ENCODE measurements at places on chromosomes 6 and 20.

GRCh38 chr6:110874880-110875547 lies 429 bp downstream of the AMD1 start:
- DNase-seq = peak; percentile 73

GRCh38 chr6:57257911-57258541 lies 35.9 kb upstream of the RAB23 start:
- no peak for DNase-seq

DNA sequence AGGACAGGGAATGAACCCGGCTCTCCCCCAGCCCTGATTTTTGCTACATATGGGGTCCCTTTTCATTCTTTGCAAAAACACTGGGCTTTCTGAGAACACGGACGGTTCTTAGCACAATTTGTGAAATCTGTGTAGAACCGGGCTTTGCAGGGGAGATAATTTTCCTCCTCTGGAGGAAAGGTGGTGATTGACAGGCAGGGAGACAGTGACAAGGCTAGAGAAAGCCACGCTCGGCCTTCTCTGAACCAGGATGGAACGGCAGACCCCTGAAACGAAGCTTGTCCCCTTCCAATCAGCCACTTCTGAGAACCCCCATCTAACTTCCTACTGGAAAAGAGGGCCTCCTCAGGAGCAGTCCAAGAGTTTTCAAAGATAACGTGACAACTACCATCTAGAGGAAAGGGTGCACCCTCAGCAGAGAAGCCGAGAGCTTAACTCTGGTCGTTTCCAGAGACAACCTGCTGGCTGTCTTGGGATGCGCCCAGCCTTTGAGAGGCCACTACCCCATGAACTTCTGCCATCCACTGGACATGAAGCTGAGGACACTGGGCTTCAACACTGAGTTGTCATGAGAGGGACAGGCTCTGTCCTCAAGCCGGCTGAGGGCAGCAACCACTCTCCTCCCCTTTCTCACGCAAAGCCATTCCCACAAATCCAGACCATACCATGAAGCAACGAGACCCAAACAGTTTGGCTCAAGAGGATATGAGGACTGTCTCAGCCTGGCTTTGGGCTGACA lies 28.8 kb upstream of the ZBP1 start:
- DNase-seq = no peak

DNA sequence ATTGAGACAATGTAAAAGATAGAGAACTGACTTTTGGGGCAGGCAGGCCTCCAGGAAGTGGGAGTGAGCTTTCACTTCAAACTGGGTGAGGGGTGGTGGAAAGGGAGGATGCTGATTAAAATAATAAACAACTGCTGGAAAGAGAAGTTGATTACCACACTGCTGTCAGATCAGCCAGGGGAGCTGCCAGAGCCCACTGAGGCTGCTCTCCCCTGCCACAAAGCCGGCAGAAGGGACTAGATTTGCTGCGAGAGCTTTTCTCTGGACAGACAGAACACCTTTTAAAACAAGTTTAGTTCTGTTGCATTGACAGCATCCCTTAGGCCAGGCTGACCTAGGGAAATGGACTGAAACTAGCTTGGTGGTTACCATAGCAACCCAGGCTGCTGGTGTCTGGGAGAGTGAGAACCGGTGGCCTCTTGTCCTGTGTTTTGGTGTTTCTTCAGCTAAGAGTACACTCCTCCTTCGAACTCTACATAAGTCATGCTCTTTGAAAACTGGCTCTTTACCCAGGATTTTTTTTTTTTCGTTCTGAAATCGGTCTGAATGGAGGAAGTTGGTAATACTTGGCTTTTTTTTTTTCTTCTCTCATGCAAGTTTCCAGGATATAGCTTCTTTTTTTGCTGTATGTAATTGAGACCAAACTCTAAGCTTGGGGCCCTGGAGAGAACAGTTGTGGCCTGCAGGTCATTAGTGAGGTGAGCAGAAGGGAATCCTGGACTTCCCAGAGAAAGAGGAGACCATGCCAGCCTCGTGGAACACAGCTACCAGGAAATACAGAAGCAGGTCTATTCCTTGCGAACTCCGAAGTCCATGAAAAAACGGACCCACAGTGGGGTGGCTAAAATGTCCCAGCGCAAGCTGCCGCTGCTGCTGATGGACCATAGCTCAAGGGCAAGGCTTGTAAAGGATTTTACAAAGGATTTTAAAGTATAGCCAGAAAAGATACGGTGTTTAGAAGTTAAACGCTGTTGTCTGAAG lies 374.4 kb downstream of the UTRN start:
- no peak for DNase-seq

- no peak for DNase-seq
Measured at GRCh38 chr6:115055579-115055978, 712.8 kb upstream of the HS3ST5 start.

DNA sequence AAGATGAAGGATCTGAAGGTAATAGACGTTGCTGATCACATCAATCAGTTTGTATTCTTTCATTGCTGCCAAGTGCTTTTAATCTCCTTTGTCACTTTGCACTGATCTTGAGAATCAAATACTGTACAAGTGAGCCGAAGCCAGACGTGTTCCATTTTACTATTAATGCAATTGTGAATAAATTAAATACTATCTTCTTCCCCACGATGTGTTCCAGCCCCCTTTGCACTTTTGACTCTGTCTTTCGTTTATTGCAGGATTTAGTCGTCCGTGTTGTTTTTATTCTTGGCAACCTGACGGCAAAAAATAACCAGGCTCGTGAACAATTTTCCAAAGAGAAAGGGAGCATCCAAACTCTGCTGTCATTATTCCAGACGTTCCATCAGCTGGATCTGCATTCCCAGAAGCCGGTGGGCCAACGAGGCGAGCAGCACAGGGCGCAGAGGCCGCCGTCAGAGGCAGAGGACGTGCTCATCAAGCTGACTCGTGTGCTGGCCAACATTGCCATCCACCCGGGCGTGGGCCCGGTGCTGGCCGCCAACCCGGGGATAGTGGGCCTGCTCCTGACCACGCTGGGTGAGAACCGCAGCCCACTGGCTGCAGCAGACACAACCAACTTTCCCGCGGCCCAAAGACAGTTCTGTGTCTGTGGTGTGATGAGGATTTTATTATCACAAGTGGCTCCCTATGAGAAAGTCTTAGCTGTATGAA lies 104.7 kb downstream of the ARMC2 start:
- DNase-seq = no peak

- DNase-seq = no peak
Measured at GRCh38 chr6:11878735-11879134, 100.1 kb upstream of the ADTRP start.

- peak; percentile 71 for DNase-seq
Measured at GRCh38 chr6:166997768-166998255, 1.4 kb upstream of the CEP43 start.

- no peak for DNase-seq
Measured at GRCh38 chr6:147000545-147001488, 203.4 kb upstream of the STXBP5 start.

GRCh38 chr6:134272374-134272773 lies 45.5 kb downstream of the SGK1 start:
- no peak for DNase-seq

DNA sequence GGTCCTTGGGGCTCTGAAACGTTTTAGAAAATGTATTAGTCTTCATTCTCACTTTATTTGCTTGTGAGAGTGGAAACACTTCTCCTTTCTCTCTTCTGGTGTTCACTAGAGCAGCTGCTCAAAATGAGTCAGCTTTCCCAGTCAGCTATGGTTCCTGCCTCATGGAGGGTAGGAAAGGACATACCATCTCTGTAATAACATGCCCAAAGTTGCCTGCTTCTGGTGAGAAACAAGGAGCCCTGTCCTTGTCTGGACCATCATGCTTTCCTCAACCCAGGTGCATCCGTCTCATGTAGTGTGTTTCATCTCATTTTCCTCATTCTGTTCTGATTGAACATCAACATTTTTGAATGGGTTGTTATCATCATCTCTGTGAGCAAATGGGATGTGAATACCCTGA lies 17.1 kb upstream of the TINAG start:
- DNase-seq = no peak

DNA sequence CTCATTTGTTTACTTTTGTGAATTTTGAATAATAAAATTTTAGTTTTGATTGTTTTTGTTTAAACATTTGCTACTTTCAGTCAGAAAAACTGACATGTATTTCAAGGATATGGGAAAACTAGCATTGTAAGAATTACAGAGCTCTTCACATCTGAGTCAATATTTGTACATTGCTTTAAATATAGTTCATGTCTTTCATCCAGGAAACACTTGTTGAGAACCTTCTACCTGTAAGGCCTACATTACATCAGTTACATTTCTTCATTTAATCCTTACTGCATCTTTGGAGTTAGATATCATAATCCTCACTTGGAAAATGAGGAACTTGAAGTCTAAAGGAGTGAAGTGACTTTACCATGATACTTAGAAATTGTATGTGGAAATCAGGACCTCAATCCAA lies 242.9 kb downstream of the KCNQ5 start:
- no peak for DNase-seq

DNA sequence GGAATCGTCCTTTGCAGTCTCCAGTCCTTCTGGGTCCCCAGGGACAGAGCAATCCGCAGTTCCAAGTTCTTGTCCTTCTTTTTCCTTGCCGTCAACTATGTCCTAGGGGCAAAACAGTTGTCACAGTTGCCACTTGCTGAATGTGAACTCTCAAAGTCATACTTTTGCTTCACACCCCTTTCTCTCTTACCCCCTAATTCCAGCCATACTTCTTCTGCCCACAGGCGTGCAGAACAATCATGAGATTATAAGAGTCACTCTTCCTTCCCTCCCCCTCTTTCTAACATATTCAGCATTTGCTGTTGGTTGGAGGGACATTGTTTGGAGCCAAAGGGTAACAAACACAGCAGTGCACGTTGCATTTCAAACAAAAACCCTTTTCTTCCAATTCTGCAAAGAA lies 74.4 kb downstream of the BCAS1 start:
- DNase-seq = no peak
